ENCODE measurements at places on chromosomes 11 and 22.

GRCh38 chr11:116426761-116427160 lies 346.0 kb downstream of the BUD13 start:
- no peaks in the 10 kb centered on the region for H3K36me3 ChIP-seq
- H3K4me1 ChIP-seq: peaks cover 4% of the 10 kb centered on the region
- no peak for DNase-seq
- no peak overlapping the region for H3K27ac ChIP-seq
- no peak overlapping the region for H3K4me3 ChIP-seq

- DNase-seq: no peak
- peaks cover 6% of the 10 kb centered on the region for H3K36me3 ChIP-seq
- H3K4me1 ChIP-seq: no peaks in the 10 kb centered on the region
Measured at GRCh38 chr11:32962016-32962415, 53.7 kb upstream of the DEPDC7 start.

GRCh38 chr22:35643991-35644390 lies 4.3 kb upstream of the APOL6 start:
- H3K4me3 ChIP-seq: no peak overlapping the region
- H3K4me1 ChIP-seq: peaks cover 3% of the 10 kb centered on the region
- H3K27me3 ChIP-seq: no peaks in the 10 kb centered on the region
- no peaks in the 10 kb centered on the region for H3K36me3 ChIP-seq
- H3K27ac ChIP-seq: no peak overlapping the region

GRCh38 chr11:131661132-131661531 lies 290.7 kb downstream of the NTM start:
- H3K27ac ChIP-seq: no peak overlapping the region

All from body of pancreas (tissue), 4 donors.